ENCODE measurements at places on chromosomes 16 and 17. TPM values are rescaled to one million over a fixed set of nuclear protein-coding genes. Genes with fewer than 3 reads are reported as not detected.
A peak's percentile ranks its signal among the peaks of the same experiment; 100 is the strongest.

The C16orf96 gene
- total RNA-seq = not detected

The RASL10B gene
- total RNA-seq = 1.1 TPM

The TP53TG3 gene
- not detected for total RNA-seq

The EME1 gene
- total RNA-seq = 23.1 TPM

The KRT222 gene
- 0.95 TPM for total RNA-seq

The SLC4A1 gene
- not detected for total RNA-seq

The SYT17 gene
- 7.0 TPM for total RNA-seq

The SEPTIN12 gene
- not detected for total RNA-seq

The WNT9B gene
- 0.67 TPM for total RNA-seq

The DPEP3 gene
- not detected for total RNA-seq

DNA sequence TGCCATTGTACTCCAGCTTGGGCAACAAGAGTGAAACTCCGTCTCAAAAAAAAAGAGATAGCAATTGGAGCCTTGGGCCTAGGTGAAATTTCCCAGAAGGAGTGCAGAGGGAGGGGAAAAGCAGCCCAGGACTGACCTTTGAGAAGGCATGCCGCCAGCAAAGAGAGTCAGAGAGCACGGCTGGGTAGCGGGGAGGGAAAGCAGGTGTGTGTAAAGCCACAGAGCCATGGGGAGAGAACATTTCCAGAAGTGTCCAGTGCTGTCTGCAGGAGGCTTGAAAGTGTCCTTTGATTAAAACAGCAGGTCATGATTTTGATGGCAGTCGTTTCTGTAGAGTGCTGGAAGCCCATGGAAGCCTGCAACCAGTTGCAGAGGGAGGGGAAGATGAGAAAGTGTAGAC is 8.1 kb downstream of the C16orf54 start:
- no peaks in the 10 kb centered on the region for H3K36me3 ChIP-seq
- H3K27me3 ChIP-seq = no peaks in the 10 kb centered on the region
- H3K4me3 ChIP-seq = no peak overlapping the region
- H3K4me1 ChIP-seq = peaks cover 16% of the 10 kb centered on the region
- peak overlapping the region; percentile 65 for H3K27ac ChIP-seq

GRCh38 chr17:75396796-75397195 is 8.7 kb downstream of the GRB2 start:
- no peak overlapping the region for H3K4me3 ChIP-seq
- peaks cover 43% of the 10 kb centered on the region for H3K4me1 ChIP-seq
- no peak for DNase-seq
- no peaks in the 10 kb centered on the region for H3K27me3 ChIP-seq
- no peaks in the 10 kb centered on the region for H3K36me3 ChIP-seq

DNA sequence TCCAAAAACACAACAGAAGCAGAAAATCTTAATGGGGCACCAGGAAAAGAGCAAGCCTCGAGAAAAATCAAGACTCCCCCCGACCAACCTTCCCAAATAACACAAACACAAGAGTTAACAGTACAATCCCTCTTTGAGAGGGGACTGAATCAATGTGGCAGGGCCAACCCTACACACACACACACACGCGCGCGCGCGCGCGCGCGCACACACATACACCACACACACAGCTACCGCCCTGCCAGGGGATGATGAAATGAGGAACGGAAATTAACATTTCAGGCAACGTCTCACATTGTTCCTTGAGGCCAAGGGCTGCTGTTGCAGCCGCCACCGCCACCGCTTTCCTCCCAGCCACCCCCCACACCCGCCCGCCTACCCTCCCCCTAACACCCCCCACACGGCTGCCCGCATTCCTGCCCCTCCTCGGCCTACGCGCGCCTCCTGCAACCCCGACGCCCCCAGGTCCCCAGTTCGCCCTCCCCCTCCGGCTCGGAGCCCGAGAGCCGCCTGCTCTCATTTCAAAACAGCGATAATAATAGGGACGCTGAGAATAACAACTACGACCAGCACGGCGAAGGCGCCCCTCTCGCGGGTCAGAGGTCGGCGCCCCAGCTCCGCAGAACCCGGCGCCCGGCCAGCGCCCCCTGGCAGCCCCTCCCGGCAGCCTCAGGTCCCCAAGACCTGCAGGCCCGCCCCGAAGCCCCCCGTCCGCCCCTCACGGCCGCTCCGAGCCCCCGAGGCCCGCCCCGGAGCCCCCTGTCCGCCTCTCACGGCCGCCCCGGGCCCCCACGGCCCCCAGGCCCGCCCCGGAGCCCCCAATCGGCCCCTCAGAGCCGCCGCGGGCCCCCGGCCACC is 1.1 kb downstream of the ANKRD11 start:
- H3K27me3 ChIP-seq = no peaks in the 10 kb centered on the region
- H3K36me3 ChIP-seq = no peaks in the 10 kb centered on the region
- peak; percentile 91 for DNase-seq
- H3K4me1 ChIP-seq = peaks cover 28% of the 10 kb centered on the region
- peak overlapping the region; percentile 81 for H3K4me3 ChIP-seq
- peak overlapping the region; percentile 100 for H3K27ac ChIP-seq

DNA sequence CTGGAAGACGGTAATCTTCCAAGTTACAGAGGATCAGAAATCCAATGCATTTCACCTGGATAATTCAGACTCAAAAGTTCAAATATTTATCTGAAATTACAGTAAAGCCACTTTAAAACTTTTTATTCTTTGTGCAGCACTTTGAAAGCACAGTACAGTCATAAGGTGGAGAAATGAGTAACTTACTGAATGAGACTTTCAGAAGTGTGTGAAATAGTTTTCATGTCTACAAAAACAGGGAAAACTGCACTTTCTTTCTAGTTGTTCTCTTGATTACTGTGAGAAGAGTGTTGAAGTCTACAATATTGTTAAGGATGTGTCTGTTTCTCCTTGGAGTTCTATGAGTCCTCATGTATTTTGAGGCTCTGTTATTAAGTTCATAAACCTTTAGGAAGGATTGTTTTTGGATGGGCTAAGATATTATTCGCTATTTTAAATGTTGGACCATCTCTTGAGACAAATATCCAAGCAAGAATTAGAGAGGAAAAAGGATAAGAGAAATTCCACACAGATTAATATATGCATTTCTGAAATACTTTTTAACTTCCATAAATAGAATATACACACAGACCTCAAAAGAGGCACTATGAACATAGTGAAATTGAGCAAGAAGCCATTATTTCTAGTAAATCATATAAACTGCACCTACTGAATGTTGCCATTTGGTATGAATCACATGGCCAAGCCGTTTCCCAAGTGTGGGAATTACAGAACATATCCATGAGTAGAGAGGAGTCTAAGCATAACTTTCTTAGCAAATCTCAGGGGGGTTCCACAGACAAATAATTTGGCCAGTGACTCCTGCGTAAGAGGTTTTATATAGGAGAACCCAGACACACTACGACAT is 83.6 kb upstream of the PLEKHM1 start:
- no peaks in the 10 kb centered on the region for H3K27me3 ChIP-seq
- no peak for DNase-seq
- no peak overlapping the region for H3K4me3 ChIP-seq
- H3K36me3 ChIP-seq = no peaks in the 10 kb centered on the region

DNA sequence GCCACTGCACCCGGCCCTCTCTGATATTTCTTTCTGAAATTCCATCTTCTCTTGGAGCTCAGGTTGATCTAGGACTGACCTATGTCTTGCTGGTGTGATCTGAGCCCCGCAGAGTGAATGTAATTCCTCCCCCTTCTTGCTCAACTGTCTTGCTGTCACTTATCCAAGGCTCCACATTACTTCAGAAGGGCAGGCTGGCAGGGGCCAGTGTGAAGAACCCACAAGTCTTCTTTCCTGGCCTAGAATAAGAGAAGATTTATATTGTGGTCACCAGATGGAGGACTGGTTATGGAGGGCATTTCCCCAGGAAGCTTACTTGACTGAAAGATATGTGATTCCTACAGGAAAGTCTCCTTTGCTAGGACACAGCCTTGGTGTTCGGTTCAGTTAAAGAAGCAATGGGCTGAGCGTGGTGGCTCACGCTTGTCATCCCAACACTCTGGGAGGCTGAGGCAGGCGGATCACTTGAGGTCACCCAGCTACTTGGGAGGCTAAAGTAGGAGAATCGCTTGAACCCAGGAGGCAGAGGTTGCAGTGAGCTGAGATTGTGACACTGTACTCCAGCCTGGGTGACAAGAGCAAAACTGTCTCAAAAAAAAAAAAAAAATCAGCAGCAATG is 13.4 kb downstream of the ITGAL start:
- DNase-seq = no peak
- H3K27ac ChIP-seq = no peak overlapping the region
- no peaks in the 10 kb centered on the region for H3K36me3 ChIP-seq
- no peaks in the 10 kb centered on the region for H3K4me1 ChIP-seq
- H3K27me3 ChIP-seq = no peaks in the 10 kb centered on the region

DNA sequence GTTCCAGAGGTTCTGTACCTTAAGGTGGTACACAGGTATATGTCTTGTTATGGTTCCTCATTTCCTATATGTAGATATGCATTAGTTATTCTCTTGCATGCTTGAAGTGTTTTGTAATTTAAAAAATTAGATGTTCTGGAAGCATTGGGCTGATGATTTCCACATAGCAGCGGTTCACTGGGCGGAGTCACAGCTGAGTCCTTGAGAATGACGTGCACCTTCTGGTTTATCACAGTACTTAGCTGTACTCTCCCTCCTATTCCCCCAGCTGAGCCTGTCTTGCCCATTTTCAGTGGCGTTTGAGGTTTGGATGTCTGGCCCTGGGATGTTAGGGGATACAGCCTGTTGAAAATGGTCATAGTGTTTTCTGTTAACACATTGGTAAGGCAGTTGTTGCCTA is 327.1 kb downstream of the SNX29 start:
- no peaks in the 10 kb centered on the region for H3K36me3 ChIP-seq
- H3K27ac ChIP-seq = no peak overlapping the region
- H3K4me1 ChIP-seq = no peaks in the 10 kb centered on the region
- H3K27me3 ChIP-seq = no peaks in the 10 kb centered on the region
- no peak for DNase-seq

DNA sequence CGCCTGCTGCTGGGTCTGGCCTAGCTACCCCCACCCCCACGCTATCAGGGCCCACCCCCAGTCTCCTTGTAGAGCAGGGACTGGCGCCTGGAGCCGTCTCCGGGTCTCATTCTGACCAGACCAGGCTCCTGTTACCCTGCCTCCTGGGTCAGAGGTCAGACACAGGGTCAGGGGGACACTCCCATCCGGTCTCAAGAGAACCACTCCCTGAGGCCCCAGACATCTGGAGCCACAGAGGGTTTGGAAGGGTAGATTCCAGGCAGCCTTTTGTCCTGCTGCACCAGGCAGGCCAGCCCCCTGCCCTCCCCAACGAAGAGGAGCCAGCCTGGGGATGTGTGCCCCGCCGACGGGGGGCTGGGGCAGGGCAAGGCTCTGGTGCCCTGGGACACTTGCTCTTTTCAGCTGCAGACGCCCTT is 944 bp upstream of the WFIKKN1 start:
- H3K4me3 ChIP-seq = no peak overlapping the region
- no peak for DNase-seq
- no peaks in the 10 kb centered on the region for H3K27me3 ChIP-seq
- no peaks in the 10 kb centered on the region for H3K36me3 ChIP-seq
- no peak overlapping the region for H3K27ac ChIP-seq
- H3K4me1 ChIP-seq = peaks cover 21% of the 10 kb centered on the region

DNA sequence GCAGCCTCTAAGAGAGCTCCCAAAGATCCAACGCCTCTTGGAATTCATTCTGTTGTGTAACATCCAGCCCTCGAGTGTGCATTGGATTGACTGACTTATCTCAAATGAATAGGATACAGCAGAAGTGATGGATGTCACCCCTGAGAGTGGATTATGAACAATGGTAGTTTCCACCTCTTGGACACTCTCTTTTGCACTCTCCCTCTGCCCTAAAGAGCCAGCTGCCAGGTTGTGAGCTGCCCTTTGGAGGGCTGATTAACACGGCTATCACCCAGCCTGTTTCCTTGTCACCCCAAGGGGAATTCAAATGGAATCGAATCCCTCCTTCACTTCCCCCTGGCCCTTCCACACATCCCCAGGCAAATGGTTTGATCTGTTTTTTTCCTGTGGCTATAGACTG is 21.2 kb upstream of the HAPSTR1 start:
- H3K4me3 ChIP-seq = no peak overlapping the region
- no peak for DNase-seq
- H3K4me1 ChIP-seq = no peaks in the 10 kb centered on the region
- H3K36me3 ChIP-seq = no peaks in the 10 kb centered on the region
- H3K27ac ChIP-seq = no peak overlapping the region
- no peaks in the 10 kb centered on the region for H3K27me3 ChIP-seq

DNA sequence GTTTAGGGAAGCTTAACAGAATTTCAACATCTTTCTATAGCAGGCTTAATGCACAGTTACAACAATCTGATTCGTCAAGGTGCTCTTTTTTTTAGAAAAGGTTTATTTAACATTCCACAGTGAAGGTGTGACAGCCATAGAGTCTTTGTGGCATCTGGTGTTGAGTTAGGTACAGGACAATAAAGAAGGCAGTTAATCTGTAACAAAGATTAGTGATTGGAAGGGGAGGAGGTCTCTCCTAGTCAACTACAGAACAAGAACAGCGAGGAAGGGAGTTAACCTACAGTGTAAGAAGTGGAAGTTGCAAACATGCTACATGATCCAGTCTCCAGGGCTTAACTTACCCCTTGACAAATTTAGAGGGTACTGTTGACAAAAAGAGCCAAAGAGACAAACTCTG is 3.0 kb upstream of the ZDHHC7 start:
- H3K4me1 ChIP-seq = peaks cover 25% of the 10 kb centered on the region
- H3K27me3 ChIP-seq = no peaks in the 10 kb centered on the region
- no peak overlapping the region for H3K27ac ChIP-seq

DNA sequence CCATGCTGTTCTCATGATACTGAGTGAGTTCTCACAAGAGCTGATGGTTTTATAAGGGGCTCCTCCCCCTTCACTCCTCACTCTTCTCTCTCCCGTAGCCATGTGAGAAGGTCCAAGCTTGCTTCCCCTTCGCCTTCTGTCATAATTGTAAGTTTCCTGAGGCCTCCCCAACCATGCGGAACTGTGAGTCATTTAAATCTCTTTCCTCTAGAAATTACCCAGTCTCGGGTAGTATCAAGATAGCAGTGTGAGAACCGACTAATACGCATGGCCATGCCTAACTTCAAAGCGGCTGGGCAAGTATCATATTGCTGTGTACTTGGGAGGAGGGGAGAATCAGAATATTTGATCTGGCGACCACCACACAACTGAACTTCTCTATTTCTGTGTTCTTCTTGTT is 88.3 kb downstream of the PRKCB start:
- H3K27ac ChIP-seq = no peak overlapping the region
- no peak overlapping the region for H3K4me3 ChIP-seq
- no peaks in the 10 kb centered on the region for H3K36me3 ChIP-seq
- H3K27me3 ChIP-seq = no peaks in the 10 kb centered on the region

- DNase-seq = peak; percentile 54
- H3K4me3 ChIP-seq = peak within 1 kb of the TSS; percentile 52
- peak within 1 kb of the TSS; percentile 63 for H3K27ac ChIP-seq
- H3K4me1 ChIP-seq = peaks cover 10% of the 10 kb centered on the region
Observed at GRCh38 chr17:68600931-68601564, at the start of gene FAM20A. FAM20A (minus strand) TSS chr17:68601367; CDS start chr17:68600666, 701 bp downstream.

Measured in Peyer's patch (tissue), 4 donors.